Activated naive CD8-positive, alpha-beta T cell treated with anti-CD3 and anti-CD28 coated beads, Interleukin-2, amount 10 ng/mL, durations not matched to agents 7 days and 5 days (primary cell): ENCODE measurements at places on chromosomes 11 and 22. TPM values are rescaled to one million over a fixed set of nuclear protein-coding genes. Genes with fewer than 3 reads are reported as not detected.

DNA sequence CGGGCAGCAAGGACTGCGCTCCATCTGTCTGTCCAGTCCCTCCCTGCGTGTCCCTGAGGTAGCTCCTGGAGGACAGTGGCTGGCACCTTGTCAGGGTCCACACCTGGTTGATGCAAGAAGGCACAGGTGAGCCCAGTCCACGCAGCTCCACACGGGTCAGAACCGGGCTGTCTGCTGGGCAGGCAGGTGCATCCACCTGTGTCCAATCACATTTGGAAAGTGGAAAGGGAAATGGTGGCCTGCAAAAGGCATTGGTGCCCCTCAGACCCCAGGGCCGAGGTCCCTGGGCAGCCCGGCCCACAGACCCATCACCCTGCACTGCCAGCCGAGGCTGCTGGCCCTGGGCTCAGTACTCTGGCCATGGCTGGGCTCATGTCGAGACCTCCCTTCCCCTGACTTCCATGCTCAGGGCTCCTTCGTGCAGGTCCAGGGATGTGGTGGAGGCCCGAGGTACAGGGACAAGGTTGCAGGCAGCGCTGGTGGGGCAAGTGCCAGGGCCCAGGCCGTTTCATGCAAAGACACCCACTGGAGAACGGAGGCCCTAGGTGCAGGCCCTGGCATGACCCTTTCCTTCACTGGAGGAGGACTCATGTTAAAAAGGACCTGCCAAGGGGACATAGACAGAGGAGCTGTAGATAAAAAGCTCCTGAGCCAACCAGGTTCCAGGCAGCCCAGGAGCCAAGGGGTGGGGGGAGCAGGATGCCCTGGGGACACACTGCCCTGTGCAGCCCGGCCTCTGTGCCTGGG lies 38.9 kb upstream of the TH start:
- H3K36me3 ChIP-seq = no peaks in the 10 kb centered on the region
- H3K27ac ChIP-seq = no peak overlapping the region
- no peaks in the 10 kb centered on the region for H3K27me3 ChIP-seq
- H3K4me1 ChIP-seq = peaks cover 10% of the 10 kb centered on the region

- DNase-seq = no peak
- H3K27ac ChIP-seq = no peak overlapping the region
- no peak overlapping the region for H3K4me3 ChIP-seq
- H3K36me3 ChIP-seq = no peaks in the 10 kb centered on the region
- no peaks in the 10 kb centered on the region for H3K4me1 ChIP-seq
These were observed 1388.1 kb downstream of the FAM181B start for GRCh38 chr11:81345609-81346008.

The TRIM29 gene
- not detected for total RNA-seq

GRCh38 chr22:35592418-35592967 lies 24.6 kb downstream of the MB start:
- H3K4me3 ChIP-seq = no peak overlapping the region
- no peaks in the 10 kb centered on the region for H3K36me3 ChIP-seq
- no peaks in the 10 kb centered on the region for H3K27me3 ChIP-seq
